HFFc6 (cell line): ENCODE measurements at places on chromosomes 7 and 10. TPM values are rescaled to one million over a fixed set of nuclear protein-coding genes. Genes with fewer than 3 reads are reported as not detected.

GOLGA7B gene
- not detected in 3 replicates for total RNA-seq

LDB3 gene
- 0.52 to 0.93 TPM (median 0.61 TPM) in 3 replicates for total RNA-seq

SPDYE11 gene
- not detected in 2 replicates for total RNA-seq

LIPM gene
- not detected in 3 replicates for total RNA-seq

VAX1 gene
- not detected in 3 replicates for total RNA-seq

PRR15 gene
- total RNA-seq = 0.44 TPM in 1 of 3 replicates, not detected in the others

CYP2W1 gene
- total RNA-seq = not detected in 3 replicates

FGFBP3 gene
- 0.45 to 0.54 TPM (median 0.51 TPM) in 3 replicates for total RNA-seq

DNA sequence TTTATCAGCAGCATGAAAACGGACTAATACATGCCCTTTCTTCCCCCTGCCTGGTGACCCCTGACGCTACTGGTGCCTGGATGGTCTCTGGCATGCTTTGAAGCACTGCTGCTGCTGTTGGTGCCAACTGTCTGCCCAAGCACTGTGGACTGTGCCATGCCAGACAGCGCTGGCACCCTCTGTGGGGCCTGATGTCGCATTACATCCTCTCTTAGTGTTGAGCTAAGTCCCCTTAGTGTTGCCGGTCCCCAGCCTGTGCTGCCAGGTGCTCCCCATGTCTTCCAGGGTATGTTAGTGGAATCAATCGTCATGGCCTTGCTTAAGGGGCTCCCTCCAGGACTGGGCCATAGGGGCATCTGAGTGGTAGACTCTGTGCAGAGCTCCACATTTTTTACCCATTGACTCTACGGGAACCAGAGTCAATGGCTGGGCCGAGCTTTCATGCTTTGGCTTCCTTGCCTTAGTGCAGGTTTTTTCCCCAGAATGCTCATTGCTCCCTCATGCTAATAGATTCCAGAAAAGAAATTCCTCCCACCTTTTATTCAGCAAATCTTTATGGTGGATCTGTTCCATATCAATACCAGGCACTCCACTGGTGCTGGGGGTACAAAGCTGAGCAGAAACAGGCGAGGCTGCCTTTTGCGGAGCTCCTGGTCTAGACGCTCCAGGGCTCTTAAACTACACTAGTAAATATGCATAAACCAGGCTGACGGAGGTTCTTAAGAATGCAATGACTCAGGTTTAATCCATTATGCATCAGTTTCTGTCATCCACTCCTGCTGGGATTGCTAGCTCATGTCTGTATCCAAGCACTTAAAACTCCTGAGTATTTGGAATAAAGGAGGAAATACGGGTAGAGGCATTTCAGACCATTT is 21.8 kb upstream of the MRC1 start:
- peak; percentile 95 for DNase-seq

DNA sequence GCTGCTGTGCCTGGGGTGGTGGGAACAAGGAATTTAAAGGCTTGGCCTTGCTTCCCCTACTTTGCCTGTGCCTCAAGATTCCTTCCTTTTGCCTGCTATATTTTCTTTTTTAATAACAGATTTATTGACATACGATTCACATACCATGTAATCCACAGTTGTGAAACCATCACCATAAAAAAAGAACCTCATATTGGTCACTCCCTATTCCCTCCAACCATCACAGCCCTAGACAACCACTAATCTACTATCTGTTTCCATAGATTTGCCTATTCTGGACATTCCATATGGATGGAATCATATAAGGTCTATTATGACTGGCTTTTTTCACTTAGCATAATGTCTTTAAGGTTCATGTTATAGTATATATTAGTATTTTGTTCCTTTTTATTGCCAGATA is 59.3 kb upstream of the TRIM8 start:
- no peak for DNase-seq

DNA sequence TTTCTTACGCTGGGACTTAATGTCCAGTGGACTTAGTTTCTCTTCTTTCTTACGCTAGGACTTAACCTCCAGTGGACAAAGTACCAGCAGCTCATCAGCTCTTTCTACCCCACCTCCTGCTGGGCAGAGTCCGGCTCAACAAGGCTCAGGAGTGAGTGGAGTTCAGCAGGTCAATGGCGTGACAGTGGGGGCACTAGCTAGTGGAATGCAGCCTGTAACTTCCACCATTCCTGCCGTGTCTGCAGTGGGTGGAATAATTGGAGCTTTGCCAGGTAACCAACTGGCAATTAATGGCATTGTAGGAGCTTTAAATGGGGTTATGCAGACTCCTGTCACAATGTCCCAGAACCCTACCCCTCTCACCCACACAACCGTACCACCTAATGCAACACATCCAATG is 199.7 kb downstream of the MLLT10 start:
- DNase-seq = no peak

DNA sequence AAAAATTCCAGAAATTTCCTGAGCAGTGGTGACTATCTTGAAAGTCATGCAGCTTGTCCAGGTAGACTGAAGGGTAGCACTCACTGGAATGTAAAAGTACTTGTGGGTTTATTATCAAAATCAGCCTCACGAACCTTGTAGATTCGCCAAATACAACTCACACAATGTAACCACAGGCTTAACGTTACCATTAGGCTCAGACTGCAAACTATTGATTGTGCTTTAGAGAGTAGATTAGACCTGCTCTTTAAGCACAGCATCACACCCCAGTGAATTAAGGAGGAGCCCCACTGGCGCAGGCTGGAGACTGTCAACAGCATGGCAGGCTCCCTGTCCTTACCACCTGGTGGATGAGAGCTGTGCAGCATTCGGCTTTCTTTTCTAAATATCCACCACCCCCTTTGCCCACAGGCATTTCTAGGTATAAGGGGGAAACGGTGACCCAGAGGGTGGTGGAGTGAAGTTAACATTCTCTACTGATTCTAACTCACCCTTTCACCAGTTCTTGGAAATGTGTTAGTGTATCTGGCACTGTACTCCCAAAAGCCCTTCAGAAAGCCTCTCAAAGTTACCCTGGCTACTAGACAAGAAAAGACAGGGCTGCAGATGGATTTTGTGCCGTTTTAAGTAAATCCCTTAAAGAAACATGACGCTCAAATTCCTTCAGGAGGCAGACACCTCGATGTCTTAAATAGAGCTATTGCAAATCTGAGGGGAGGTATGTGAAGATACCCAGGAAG is 56.6 kb downstream of the GSDME start:
- DNase-seq = no peak

DNA sequence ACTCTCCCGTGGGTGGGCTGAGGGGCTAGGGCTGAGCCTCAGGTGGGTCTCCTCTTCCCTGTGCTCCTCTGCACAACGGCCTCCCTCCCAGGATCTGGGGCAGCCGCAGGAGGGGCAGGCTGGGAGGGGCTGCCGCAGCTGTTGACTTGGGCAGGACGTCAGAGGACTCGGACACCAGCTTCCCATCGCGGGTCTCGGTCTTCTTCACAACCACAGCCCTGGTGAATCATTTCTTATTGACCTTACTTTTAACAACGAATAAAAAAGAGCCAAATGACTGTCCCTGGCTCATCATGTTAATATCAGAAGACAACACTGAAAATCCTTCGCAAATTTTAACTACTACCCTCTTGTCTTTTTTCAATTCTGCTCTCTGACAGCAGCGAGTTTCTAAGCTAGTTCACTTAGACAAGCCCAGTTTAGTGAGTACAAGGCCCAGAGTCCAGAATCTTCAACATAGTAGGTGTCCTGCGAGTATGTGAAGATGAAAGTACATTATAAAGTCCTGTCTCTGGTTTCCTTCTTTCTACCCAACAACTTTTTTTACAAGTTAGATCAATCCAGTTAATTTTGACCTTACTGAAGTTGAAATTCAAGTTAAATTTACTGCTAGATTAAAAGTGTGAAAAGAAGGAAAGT is 32.4 kb downstream of the CTNNA3 start:
- DNase-seq = no peak

DNA sequence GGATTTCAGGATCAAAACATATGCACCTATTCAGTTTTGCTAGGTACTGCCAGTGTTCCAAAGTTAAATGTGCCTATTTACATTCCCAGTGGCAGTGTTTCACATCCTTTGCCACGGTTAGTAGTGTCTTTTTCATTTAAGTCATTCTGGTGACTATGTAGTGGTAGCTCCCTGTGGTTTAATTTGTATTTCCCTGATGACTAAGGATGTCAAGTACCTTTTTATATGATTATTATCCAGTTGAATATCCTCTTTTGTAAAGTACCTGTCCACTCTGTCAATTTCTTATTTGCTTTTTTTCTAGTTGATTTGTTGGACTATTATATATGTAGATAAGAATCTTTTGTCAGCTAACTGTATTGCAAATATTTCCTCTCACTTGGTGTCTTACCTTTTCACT is 45.1 kb downstream of the TMEM60 start:
- no peak for DNase-seq

DNA sequence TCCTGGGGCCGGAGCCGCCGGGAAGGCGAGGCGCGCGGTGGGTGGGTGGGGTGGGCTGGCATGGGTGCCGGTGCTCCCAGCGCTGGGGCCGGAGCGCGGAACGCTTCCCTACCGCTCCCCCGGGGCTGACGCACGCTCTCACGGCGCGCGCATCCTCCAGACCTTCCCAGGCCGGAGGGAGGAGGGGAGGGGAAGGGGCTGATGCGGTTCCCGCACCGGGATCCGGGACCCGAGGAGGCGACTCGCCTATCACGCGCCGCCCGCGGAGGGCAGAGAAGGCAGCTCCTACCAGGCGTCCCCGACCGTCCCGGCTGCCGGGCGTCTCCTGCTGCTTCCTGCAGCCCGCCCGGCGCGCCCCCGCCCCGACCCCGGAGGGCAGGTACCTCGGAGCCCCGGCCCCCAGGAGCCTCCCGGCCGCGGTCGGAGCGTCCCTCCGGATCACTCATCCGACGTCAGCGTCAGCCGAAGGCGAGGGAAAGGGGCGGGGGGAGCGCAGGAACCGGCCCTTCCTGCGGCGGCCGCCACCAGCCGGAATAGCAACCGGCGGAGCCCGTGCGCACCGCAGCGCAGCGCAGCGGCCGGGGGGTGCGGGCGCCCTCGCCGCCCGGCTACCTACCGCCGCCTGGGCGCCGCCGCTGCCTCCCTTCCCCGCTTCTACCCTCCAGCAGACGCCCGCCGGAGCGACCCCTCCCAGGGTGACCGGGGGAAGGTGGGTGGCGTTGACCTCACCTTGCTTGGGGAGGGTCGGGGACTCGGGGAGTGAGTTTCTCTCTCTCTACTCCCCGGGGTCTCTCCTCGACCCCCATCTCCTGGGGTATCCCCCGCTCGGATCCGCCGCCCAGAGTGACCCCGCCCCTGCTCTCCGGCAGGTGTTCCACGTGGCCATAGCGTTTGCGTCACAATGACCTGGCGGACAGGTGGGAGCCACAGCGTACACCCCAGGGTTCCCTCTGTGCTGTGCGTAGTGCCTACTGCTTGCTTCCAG is at the start of gene ICA1:
ICA1 (minus strand) TSS at position 457 of the 985 bp plus-strand sequence. CDS start 26,241 bp downstream, outside the sequence.
- no peak for DNase-seq

DNA sequence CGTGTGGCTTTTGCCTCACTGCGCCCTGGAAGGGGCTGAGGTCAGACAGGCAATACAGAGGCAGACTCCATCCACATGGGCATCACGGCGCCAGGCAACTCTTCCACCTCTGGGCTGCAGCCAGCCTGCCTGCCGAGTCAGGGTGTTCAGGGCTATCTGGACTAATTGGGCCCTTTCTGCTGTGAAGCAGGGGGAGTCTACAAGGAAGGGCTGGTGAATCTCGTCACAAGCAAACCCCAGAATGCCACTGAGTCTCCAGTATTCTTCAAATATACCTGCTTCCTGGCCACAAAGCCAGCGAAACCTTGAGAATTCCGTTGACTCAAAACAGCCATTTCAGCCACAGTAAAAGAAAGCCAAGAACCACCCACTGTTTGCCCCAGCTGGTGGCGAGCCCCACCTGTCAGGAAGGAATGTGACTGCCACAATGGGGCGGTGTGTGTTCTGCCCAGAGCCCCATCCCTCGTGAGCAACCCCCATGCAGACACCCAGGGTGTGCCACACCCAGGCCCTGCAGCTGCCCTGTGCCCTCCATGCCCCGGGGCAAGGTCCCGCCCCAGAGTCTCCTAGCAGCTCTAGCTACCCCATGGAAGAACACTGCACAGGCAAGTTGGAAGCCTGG is 117.3 kb downstream of the FAM53B start:
- DNase-seq = no peak

GRCh38 chr10:35005868-35006267 is 84.3 kb downstream of the CUL2 start:
- DNase-seq = peak; percentile 98

GRCh38 chr7:568031-568951 is 48.6 kb upstream of the PDGFA start:
- DNase-seq = no peak

- peak; percentile 57 for DNase-seq
These were observed 25.6 kb downstream of the PUS7 start for GRCh38 chr7:105496521-105496920.

GRCh38 chr7:81776161-81776560 is 6.3 kb upstream of the HGF start:
- no peak for DNase-seq

DNA sequence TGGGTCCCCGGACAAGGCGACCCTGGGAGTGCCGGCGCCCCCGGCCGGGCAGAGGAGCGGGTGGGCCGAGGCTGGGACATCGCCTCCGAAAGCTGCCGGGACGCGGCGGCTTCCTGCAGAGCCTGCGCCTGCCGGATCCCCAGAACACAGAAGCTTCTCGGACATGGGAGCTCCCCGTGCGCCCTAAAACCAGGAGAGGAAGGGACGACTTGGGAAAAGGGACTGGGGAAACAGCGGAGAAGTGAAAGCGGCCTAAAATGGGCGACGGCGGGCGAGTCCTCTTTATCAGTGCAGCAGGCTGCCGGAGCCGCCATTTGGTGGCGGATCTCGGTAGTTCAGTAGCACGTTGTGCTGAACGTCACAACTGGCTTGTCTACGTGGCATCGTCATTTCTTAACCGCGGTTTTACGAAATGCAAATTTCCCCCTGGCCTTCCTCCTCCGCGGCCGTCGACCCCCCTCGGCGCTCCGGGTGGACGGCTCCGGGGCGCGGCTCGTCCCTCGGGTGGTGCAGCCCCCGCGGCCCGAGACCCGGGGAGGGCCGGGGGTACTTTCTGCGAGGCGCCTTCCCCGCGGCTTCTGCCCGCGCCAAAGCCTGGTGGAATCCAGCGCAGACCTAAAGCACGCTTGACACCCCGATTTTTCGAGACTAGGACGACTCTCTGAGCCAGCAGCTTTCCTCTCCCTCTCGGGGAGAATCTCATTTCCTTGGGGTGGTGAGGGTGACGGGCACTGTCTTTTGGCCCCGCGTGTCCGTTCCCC is 9.9 kb upstream of the SPAG6 start:
- DNase-seq = no peak

GRCh38 chr10:22010973-22011408 is 7.5 kb upstream of the DNAJC1 start:
- peak; percentile 18 for DNase-seq

DNA sequence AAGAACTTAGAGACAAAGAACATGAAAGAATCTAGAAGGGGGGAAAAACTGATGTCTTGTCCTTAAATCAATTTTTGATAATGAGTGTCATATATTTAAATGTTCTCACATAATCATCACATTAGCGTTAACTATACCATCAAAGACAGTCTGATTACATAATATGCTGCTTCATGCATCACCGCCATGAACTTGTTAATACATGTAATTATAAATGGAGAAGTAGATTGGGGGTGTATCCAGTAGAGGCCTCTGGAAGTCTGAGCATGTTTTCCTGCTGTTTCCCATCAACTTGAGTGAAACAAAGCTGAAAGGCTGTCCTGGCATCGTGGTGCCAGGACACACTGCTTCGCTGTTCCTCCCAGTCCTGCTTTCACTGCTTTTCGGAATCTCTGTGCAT is 48.2 kb downstream of the PRLHR start:
- DNase-seq = no peak

- DNase-seq = no peak
These were observed 75.1 kb downstream of the EXOC6 start for GRCh38 chr10:92923416-92923815.
